ENCODE measurements at places on chromosomes 1 and 21.

DNA sequence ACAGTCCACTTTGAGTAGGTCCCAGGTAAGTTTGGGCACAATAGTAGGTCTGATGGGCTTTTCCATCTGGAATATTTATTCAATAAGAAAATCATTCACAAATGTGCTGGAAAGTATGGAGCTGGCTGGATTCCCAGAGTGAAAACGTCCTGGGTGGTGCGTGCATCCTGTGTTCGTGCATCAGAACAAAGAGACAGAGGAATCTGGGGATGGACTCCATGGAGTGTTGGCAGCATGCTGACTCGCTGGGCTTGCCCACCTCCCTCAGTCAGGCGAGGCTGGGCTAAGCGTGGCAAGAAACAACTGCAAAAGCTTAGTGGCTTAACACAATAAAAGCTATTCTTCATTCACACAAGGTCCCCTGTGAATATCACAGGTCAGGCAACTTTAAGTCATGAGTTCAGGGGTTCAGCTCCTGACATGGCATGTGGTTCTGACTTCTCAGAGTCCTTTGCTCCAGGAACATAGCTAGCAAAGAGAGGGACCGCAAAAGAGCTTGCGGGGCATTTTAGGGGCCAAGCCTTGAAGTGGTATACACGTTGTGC is 151.6 kb upstream of the ZNF644 start:
- H3K4me3 ChIP-seq = no peak overlapping the region
- no peak for DNase-seq
- H3K36me3 ChIP-seq = no peaks in the 10 kb centered on the region
- H3K27ac ChIP-seq = no peak overlapping the region
- H3K4me1 ChIP-seq = peaks cover 9% of the 10 kb centered on the region

DNA sequence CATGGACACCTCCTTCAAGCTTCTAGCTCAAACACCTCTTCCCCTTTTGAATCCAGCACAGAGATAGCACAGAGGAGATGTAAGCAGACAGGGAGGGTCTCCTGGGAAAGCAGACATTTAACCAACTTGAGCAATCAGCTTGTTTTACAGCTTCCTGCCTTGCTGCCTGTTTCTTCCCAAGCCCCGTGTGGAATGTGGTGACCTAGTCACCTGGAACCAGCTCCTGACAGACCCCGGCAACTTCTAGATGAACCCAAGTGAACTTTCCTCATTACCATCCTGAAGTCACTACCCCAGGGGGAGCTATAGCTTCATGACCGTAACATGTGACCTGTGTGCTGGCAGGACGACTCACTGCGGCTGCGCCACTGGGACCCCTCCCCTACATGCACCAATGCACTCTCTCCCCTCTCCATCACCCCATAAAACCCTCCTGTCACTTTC is 24.1 kb upstream of the TTF2 start:
- no peaks in the 10 kb centered on the region for H3K27me3 ChIP-seq
- H3K36me3 ChIP-seq = peaks cover 4% of the 10 kb centered on the region
- peaks cover 32% of the 10 kb centered on the region for H3K4me1 ChIP-seq
- no peak for DNase-seq
- H3K27ac ChIP-seq = no peak overlapping the region
- H3K4me3 ChIP-seq = no peak overlapping the region

DNA sequence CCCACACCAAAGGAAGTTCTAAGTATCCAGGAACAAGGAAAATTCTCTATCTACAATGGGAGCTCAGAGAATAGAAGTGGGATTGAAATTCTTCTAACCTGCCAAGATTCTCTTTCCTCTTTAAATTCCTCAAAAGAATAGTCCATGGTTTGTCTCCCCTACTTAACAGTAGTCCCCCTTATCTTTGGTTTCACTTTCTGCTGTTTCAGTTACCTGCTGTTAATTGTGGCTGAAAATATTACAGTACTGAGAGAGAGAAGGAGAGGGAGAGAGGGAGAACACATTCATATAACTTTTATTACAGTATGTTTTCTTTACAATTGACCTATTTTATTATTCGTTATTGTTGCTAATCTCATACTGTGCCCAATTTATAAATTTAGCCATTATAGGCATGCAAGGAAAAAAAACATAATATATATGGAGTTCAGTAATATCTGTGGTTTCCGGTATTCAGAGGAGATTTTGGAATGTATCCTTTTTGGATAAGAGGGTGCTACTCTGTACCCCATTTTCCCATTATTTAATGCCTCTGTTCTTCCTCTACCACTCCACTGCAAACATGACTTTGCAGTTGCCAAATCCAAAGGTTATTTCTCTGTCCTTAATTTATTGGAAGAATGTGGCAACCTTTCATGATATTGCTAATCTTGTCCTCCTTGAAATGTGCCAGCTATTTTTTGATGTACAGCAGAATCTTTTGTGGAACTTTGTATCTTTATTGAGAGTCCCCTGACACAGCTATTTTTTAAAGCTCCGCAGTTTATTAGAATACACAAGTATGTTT is 68.0 kb downstream of the USP25 start:
- no peak overlapping the region for H3K4me3 ChIP-seq
- no peak overlapping the region for H3K27ac ChIP-seq
- H3K27me3 ChIP-seq = no peaks in the 10 kb centered on the region
- no peaks in the 10 kb centered on the region for H3K4me1 ChIP-seq
- H3K36me3 ChIP-seq = peaks cover 5% of the 10 kb centered on the region

- no peaks in the 10 kb centered on the region for H3K36me3 ChIP-seq
- no peak overlapping the region for H3K27ac ChIP-seq
- peaks cover 33% of the 10 kb centered on the region for H3K4me1 ChIP-seq
- H3K27me3 ChIP-seq = peaks cover 20% of the 10 kb centered on the region
- DNase-seq = no peak
- H3K4me3 ChIP-seq = peak overlapping the region; percentile 98
These were observed 1.6 kb downstream of the COG2 start for GRCh38 chr1:230643908-230644307.

- no peaks in the 10 kb centered on the region for H3K27me3 ChIP-seq
- no peak for DNase-seq
- peak overlapping the region; percentile 7 for H3K4me3 ChIP-seq
- peaks cover 28% of the 10 kb centered on the region for H3K4me1 ChIP-seq
- peaks cover 2% of the 10 kb centered on the region for H3K36me3 ChIP-seq
These were observed 32.5 kb downstream of the SLC22A15 start for GRCh38 chr1:116008656-116009390.

DNA sequence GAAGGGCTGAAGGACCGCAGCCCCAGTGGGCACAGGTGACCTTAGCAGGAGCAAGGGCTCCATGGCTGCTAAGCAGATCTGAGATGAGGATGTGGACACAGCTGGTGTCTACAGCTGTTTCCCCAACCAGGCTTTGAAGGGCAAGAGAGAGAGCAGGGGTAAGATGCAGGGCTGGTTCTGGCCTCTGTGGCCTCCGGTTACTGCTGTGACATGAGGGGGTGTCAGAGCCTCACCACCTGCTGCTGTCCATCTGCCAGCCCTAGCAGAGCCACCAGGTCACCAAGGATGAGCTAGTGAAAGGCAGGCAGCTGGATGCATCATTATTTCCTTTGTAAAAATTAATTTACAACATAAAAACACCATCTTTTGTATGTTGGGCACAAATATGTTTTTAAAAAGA is 33.4 kb downstream of the OBSCN start:
- no peaks in the 10 kb centered on the region for H3K27me3 ChIP-seq
- no peak for DNase-seq
- H3K4me3 ChIP-seq = no peak overlapping the region
- no peak overlapping the region for H3K27ac ChIP-seq

DNA sequence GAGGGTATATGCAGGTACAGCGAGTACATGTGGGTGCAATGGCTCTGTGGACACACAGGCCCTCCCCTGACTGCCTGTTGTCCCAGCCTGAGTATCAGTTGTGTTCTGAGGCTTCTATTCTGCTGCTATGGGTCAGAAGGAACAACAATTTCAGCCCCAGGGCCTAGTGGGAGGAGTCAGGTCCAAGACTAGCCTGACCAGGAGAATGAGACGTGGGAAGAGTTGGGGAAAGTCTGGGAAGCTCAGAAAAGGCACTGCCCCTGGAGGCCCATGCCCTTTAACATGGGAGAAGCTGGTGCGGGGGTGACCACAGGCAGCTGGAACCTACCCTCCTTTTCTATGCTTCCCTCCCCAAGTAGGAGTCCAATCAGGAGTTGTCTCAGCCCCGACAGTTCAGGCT is 7.7 kb downstream of the IGSF8 start:
- DNase-seq = no peak
- peaks cover 10% of the 10 kb centered on the region for H3K27me3 ChIP-seq
- no peak overlapping the region for H3K27ac ChIP-seq
- H3K4me3 ChIP-seq = no peak overlapping the region

DNA sequence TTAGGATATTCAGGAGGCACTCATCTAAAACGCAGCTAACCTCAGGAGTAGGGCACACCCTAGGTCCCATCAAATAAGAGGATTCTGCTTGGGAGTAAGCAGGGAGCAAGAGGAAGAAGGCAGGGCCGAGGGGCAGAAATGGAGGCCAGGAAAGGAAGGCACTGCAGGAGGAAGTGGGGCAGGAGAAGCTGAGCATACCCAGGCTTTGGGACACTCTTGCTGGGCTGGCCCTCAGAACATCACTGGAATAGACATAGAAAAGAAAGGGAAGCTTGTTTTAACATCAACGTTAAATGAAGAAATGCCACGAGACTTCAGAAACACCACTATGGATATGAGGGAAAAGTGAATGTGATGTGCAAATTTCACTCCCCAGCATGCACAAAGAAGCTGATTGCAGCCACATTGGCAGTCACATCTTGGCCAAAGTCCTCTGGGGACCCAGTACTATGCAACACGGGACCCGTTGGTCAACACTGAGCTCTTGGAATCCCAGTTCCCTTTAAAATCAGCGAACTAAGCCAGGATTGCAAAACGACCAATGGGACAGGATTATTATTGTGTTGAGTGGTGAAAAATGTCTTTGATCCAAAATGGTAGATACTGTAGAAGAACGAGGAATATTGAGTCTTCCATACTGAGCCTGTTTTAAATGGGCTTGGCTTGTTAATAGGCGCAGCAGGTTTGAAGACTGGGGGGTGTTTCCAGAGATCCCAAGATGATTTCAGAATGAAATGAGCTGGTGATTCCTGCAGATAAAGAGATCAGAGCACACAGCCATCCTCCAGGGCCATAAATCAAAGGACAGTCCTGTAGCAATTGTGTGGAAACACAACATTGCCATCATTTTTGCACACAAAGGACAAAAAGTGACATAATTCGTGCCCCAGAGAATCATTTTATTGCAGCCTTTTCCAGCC is 152.4 kb downstream of the TOMM20 start:
- no peaks in the 10 kb centered on the region for H3K36me3 ChIP-seq
- no peak for DNase-seq
- H3K27ac ChIP-seq = no peak overlapping the region
- peaks cover 77% of the 10 kb centered on the region for H3K4me1 ChIP-seq
- no peaks in the 10 kb centered on the region for H3K27me3 ChIP-seq

GRCh38 chr1:32454726-32455125 is 10.1 kb upstream of the ZBTB8B start:
- peaks cover 2% of the 10 kb centered on the region for H3K27me3 ChIP-seq
- no peak for DNase-seq
- H3K36me3 ChIP-seq = no peaks in the 10 kb centered on the region
- H3K27ac ChIP-seq = no peak overlapping the region

DNA sequence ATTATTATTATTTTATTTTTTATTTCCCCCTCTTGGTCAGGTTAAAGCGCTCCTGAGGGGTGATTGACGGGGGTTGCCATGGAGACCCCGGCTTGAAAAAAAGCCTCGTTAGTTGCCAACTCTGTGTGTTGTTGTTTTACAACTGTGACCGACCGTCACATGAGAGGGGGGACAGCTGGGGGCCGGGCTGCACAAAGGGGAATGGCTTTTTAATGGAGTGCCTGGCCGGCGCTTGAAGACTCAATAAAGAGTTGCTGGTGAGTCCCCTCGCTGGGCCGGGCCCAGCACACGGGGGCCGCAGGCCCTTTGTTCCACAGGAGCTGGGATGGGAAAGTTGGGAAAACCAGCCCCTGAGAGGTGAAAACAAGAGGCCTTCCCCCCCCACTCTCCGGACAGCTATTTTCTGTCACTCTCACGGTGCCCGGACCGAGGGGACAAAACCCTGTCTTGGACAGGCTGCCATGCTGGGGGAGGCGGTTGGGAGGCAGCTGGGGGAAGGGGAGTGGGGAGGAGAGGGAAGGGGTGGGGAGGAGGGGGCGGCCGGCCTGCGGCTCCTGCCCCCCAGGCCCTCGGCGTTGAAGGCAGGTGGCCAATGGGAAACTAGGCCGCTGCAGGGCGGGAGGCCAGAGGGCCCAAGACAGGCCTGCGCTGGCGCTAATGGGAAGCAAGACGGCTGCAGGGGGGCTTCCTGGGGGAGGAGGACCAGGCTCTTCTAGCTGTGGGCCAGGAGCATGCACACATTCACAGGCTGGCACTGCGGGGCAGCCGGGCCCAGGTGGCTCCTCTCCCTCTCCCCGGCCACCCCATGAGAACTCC is 67.6 kb downstream of the CASZ1 start:
- H3K36me3 ChIP-seq = no peaks in the 10 kb centered on the region
- peak; percentile 58 for DNase-seq
- peaks cover 80% of the 10 kb centered on the region for H3K27me3 ChIP-seq
- peak overlapping the region; percentile 50 for H3K27ac ChIP-seq
- H3K4me3 ChIP-seq = peak overlapping the region; percentile 74

GRCh38 chr1:211132721-211133392 is 1.1 kb downstream of the KCNH1 start:
- H3K27ac ChIP-seq = no peak overlapping the region
- H3K4me1 ChIP-seq = no peaks in the 10 kb centered on the region
- no peaks in the 10 kb centered on the region for H3K36me3 ChIP-seq
- H3K4me3 ChIP-seq = peak overlapping the region; percentile 41
- no peak for DNase-seq

GRCh38 chr1:222042120-222042519 is 300.2 kb upstream of the DUSP10 start:
- DNase-seq = no peak
- H3K27me3 ChIP-seq = peaks cover 8% of the 10 kb centered on the region
- peaks cover 10% of the 10 kb centered on the region for H3K4me1 ChIP-seq
- no peak overlapping the region for H3K4me3 ChIP-seq

GRCh38 chr1:204275695-204276370 is 62.0 kb upstream of the GOLT1A start:
- H3K27me3 ChIP-seq = peaks cover 36% of the 10 kb centered on the region
- DNase-seq = no peak
- no peak overlapping the region for H3K4me3 ChIP-seq
- H3K4me1 ChIP-seq = peaks cover 18% of the 10 kb centered on the region
- H3K36me3 ChIP-seq = no peaks in the 10 kb centered on the region

GRCh38 chr1:44828003-44828651 is 14.9 kb downstream of the PTCH2 start:
- no peak overlapping the region for H3K27ac ChIP-seq
- H3K4me1 ChIP-seq = no peaks in the 10 kb centered on the region
- DNase-seq = no peak
- H3K27me3 ChIP-seq = no peaks in the 10 kb centered on the region
- no peak overlapping the region for H3K4me3 ChIP-seq
- H3K36me3 ChIP-seq = no peaks in the 10 kb centered on the region

- no peak overlapping the region for H3K27ac ChIP-seq
- H3K4me3 ChIP-seq = no peak overlapping the region
- no peak for DNase-seq
- H3K36me3 ChIP-seq = peaks cover 6% of the 10 kb centered on the region
- no peaks in the 10 kb centered on the region for H3K4me1 ChIP-seq
- H3K27me3 ChIP-seq = no peaks in the 10 kb centered on the region
These were observed 41.2 kb downstream of the NME7 start for GRCh38 chr1:169326261-169326955.

- no peaks in the 10 kb centered on the region for H3K27me3 ChIP-seq
- peaks cover 22% of the 10 kb centered on the region for H3K36me3 ChIP-seq
- H3K27ac ChIP-seq = no peak overlapping the region
- peaks cover 24% of the 10 kb centered on the region for H3K4me1 ChIP-seq
- H3K4me3 ChIP-seq = no peak overlapping the region
These were observed 60.8 kb downstream of the SLC37A1 start for GRCh38 chr21:42574234-42575027.
